ENCODE measurements at places on chromosomes 1 and 21.
A peak's percentile ranks its signal among the peaks of the same experiment; 100 is the strongest.

- no peak for DNase-seq
These were observed 11.6 kb downstream of the SLC2A1 start for GRCh38 chr1:42947117-42947516.

DNA sequence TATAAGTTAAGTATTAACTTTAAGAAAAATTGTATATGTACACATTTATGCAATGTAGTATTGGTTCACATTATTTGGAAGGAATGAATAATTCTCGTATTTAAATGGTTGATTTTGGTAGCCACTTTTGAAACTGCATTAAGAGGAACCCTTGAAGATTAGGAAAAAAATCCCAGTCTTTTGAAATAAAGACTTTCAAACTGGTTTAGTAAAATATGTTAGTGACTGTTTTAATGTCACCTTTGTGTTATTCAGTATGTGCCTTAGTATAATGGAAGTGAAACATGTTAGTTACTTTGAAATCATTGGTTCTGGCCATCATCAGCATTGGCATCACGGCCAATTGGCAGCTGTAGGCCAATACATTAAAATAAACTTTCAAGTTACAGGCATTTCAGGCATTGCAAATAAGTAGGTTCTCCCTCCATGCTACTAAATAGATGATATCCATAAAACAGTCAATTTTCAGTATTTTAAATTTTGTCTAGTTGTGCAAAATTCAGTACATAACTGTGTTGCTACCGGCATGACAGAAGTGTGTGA is 4.4 kb downstream of the MIER1 start:
- peak; percentile 20 for DNase-seq

- no peak for DNase-seq
These were observed 537.1 kb downstream of the AJAP1 start for GRCh38 chr1:5191470-5191869.

DNA sequence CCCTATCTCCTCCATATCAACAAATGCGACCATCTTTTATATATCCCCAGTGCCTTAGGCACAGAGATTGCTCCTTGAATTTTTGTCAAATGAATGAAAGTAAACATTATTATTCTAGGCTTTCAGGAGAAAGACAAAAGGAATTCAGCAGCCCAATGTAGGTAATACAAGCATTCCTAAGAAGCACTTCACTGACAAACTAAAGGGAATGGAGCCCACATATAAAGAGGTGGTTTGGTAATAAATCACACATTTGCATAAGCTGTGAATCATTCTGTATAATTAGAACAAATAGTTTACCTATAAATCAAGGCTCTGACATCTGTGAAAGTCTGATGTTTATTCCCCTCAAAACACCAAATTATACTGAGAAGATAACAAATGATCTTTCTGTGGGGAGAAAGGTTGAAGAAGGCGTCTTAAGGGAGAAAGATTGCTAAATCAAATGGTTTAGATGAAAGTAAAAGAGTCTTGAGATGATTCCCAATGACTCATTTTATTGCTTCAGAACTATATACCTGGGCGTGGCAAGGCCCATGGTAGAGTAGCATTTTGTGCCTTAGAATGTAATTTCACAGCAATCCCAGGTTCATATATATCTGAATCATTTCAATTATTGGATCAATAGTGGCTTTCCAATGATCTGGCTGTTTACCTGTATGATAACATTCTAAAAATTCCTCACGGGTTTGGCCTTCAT is 558.1 kb downstream of the AGBL4 start:
- no peak for DNase-seq

GRCh38 chr1:219150913-219151312 is 22.8 kb upstream of the LYPLAL1 start:
- no peak for DNase-seq

DNA sequence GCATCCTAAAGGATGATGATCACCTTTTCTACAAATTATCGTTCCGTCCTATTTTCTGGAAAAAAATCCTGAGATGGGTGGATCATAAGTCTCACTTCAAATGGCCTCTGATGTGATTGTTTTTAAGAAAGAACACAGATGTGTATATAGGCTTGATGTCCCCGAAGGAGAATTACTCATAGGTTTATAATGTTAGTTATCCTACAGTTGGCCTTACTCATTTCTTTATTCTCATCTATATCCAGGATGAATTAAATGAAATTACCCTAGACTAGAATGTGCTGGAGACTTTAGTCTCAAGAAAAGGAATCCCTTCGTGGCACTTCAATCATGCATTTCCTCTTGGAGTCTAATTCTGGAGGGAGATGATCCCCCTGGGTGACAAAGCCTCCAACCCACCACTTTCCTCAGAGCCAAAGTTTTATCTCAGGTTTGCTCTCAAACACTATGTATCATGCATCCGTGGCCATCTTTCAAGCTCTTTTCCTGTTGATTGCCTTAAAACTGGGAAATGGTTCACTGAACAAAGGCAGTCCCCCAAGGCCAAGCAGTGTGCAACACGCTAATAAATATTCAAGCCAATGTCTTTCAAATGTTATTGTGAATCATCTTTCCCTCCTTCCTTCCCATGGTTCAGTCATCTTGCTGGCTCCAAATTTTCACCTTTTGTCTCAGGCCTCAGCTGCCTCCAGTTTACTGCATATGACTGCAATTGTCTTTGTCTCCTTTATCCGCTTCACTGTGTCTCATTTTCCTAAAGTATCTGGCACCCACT is 32.5 kb upstream of the SMYD2 start:
- no peak for DNase-seq

DNA sequence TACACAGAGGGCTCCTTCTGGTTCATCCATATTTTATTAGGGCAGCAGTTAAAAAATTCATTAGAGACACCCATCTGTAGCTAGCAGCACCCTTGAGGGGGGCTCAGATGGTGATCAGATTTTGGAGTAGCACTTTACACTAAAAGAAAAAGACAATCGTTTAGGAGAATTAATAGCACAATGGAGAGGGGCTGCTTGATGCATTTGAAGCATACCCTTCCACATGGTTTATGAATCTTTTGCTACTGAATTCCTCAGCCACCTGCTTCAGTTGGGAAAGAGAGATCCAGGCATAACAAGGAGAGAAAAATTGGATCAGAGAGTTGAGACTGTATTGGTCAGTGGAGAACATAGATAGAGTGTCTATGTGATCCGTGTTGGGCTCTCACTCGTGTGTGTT is 54.4 kb downstream of the DISC1 start:
- no peak for DNase-seq

GRCh38 chr1:24933468-24933867 is 3.4 kb upstream of the RUNX3 start:
- no peak for DNase-seq

DNA sequence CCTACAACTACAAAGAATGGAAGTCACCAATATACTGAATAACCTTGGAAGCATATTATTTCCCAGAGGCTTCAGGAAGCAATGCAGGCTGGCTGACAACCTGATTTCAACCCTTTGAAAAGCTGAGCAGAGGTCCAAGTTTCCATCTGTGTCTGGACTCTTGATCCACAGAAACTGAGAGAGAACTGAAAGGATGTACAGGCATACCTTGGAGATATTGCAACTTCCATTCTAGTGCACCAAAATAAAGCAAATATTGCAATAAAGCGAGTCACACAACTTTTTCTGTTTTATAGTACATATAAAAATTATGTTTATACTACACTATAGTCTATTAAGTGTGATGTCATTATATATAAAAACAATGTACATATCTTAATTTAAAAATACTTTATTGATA is 85.3 kb downstream of the TYW3 start:
- DNase-seq = no peak

Data from CD4-positive, alpha-beta T cell treated with Interleukin-10 for 1 hour (primary cell).